Myocyte (in vitro differentiated cells): ENCODE measurements at places on chromosomes 6 and 20. TPM values are rescaled to one million over a fixed set of nuclear protein-coding genes. Genes with fewer than 3 reads are reported as not detected.

SLC17A2 gene
- 0.16 and 0.21 TPM in 2 replicates for total RNA-seq

BRD2 gene
- total RNA-seq, result 108 and 112 TPM in 2 replicates

KCNS1 gene
- total RNA-seq, result not detected in 2 replicates

C6orf89 gene
- total RNA-seq, result 44.8 and 65.6 TPM in 2 replicates

CFB gene
- 1.8 and 6.6 TPM in 2 replicates for total RNA-seq

ADGRF5 gene
- 0.03 TPM in 1 of 2 replicates, not detected in the other for total RNA-seq

DNMT3B gene
- 0.59 and 1.5 TPM in 2 replicates for total RNA-seq

NR2E1 gene
- not detected in 2 replicates for total RNA-seq

PNPLA1 gene
- total RNA-seq, result not detected in 2 replicates

CPNE5 gene
- 0.13 and 1.2 TPM in 2 replicates for total RNA-seq

PDE10A gene
- 15.8 and 16.2 TPM in 2 replicates for total RNA-seq

ANKRD66 gene
- total RNA-seq, result not detected in 2 replicates

DEF6 gene
- total RNA-seq, result 0.31 TPM in 1 of 2 replicates, not detected in the other

HCRTR2 gene
- total RNA-seq, result not detected in 2 replicates

BHLHE23 gene
- not detected in 2 replicates for total RNA-seq

BEND6 gene
- total RNA-seq, result 8.6 and 12.0 TPM in 2 replicates

DPPA5 gene
- not detected in 2 replicates for total RNA-seq

ZSWIM1 gene
- 10.4 and 11.4 TPM in 2 replicates for total RNA-seq

EDN1 gene
- total RNA-seq, result 0.16 and 0.29 TPM in 2 replicates

GGTLC1 gene
- not detected in 2 replicates for total RNA-seq

LRFN2 gene
- not detected in 2 replicates for total RNA-seq

PDYN gene
- not detected in 2 replicates for total RNA-seq

RXRB gene
- total RNA-seq, result 29.3 and 36.9 TPM in 2 replicates

SNPH gene
- 29.4 and 36.5 TPM in 2 replicates for total RNA-seq
